ENCODE measurements at places on chromosomes 4 and X. TPM values are rescaled to one million over a fixed set of nuclear protein-coding genes. Genes with fewer than 3 reads are reported as not detected.
A peak's percentile ranks its signal among the peaks of the same experiment; 100 is the strongest.

DNA sequence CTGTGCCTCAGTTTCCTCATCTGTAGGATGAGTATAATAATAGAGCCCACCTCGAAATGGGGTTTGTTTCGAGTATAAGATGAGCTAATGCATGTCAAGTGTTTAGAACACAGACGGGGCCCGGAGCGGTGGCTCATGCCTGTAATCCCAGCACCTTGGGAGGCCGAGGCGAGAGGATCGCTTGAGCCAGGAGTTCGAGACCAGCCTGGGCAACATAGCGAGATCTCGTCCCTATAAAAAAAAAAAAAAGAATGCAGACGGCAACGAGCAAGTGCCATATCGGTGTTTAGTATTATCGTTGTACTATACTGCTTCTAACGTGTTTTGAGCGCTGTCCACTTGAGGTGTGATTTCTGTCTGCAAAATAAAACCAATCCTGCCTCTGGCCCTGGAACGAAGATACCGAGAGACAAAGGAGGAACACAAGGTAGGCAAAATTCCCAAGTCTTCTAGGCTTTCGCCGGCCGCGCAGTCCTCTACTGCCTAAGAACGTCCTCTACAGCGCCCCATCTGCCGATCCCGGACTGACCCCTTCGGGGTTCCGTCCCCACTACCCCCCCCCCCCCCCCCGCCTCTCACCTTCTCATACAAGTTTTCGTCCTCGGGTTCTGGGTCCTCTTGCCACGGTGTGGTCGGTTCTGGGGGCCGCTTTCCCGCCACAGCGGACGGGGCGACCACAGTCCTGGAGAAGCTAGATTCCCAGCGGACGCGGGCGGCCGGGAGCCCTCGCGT lies 442 bp downstream of the NDUFB11 start:
- no peaks in the 10 kb centered on the region for H3K27me3 ChIP-seq
- DNase-seq: peak; percentile 43
- H3K27ac ChIP-seq: peak overlapping the region; percentile 97
- peak overlapping the region; percentile 78 for H3K4me3 ChIP-seq

- no peak for DNase-seq
- H3K4me1 ChIP-seq: no peaks in the 10 kb centered on the region
- no peak overlapping the region for H3K4me3 ChIP-seq
Observed at GRCh38 chrX:120749141-120749846, 119.4 kb upstream of the C1GALT1C1 start.

GRCh38 chrX:16826207-16826606 lies 39.9 kb downstream of the TXLNG start:
- no peak for DNase-seq
- no peaks in the 10 kb centered on the region for H3K36me3 ChIP-seq
- peaks cover 18% of the 10 kb centered on the region for H3K4me1 ChIP-seq
- no peak overlapping the region for H3K4me3 ChIP-seq
- H3K27me3 ChIP-seq: no peaks in the 10 kb centered on the region

- H3K4me3 ChIP-seq: no peak overlapping the region
- H3K36me3 ChIP-seq: no peaks in the 10 kb centered on the region
- no peaks in the 10 kb centered on the region for H3K4me1 ChIP-seq
- no peak overlapping the region for H3K27ac ChIP-seq
- no peak for DNase-seq
Observed at GRCh38 chr4:12319765-12320164, 891.1 kb upstream of the HS3ST1 start.

GRCh38 chrX:108199691-108200090 lies 108.1 kb downstream of the ATG4A start:
- no peak overlapping the region for H3K4me3 ChIP-seq
- H3K27ac ChIP-seq: no peak overlapping the region
- H3K4me1 ChIP-seq: no peaks in the 10 kb centered on the region
- H3K36me3 ChIP-seq: no peaks in the 10 kb centered on the region

DNA sequence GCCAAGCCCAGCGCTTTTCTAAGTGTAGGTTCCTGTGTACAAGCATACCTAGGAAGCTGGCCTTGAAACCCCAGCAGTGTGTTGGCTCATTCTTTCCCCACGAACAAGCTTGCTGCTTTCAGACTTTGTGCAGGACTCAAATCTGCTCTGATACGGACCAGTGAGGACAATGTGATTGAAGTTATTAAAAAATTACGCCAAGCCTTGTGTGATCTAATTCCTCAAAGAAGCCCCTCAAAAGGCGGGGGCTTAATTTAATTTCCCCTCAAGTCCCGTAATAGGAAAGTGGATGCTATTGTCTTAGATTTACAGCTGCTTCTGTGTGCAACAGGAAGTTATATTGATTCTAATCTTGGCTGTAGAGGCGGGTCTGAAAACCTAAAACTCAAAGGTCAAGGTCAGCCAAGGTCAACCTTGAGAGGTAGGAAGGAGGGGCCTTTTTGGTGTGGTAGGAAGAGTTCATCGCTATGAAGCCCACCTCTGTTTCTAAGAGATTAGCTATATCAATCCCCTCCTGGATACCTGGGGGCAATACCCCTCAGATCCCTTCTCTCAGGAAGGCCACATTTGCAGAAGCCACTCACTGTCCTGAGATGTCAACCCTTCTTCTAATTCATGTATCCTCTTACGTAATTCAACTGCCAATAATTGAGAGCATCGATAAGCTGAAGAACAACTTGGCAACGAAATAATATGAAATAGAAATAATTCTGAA lies 45.1 kb downstream of the TBC1D9 start:
- no peaks in the 10 kb centered on the region for H3K4me1 ChIP-seq
- no peak for DNase-seq
- H3K4me3 ChIP-seq: no peak overlapping the region
- no peaks in the 10 kb centered on the region for H3K27me3 ChIP-seq

TGIF2LX gene
- total RNA-seq: not detected

CPEB2 gene
- 9.5 TPM for total RNA-seq

CXCL10 gene
- total RNA-seq: 0.97 TPM

ZRSR2 gene
- 8.3 TPM for total RNA-seq

HTR2C gene
- total RNA-seq: not detected
